ENCODE measurements at places on chromosomes 2 and 18. TPM values are rescaled to one million over a fixed set of nuclear protein-coding genes. Genes with fewer than 3 reads are reported as not detected.

- no peak for DNase-seq
These were observed 713.6 kb downstream of the PLCL1 start for GRCh38 chr2:198517976-198518375.

DNA sequence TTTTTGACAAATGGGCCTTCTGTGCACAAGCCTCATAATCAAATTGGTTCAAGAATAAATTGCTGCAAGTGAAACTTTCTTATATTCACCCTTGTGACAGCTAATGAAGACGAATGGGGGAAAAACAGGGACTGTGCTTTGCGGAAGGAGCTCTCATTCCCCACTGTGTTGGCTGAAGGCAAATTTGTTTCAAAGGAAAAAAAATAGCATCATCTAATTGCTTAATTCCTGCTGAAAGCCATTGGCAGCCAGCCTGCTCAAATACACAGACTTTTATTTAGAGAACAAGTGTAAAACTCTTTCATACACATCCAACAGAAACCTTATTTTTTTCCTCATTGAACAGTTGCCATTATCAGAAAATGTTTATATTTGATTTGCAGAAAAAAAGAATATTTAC, 172.3 kb downstream of the ARL6IP6 start:
- DNase-seq: no peak

GRCh38 chr2:68612765-68613519, 30.4 kb upstream of the PROKR1 start:
- DNase-seq: no peak

DNA sequence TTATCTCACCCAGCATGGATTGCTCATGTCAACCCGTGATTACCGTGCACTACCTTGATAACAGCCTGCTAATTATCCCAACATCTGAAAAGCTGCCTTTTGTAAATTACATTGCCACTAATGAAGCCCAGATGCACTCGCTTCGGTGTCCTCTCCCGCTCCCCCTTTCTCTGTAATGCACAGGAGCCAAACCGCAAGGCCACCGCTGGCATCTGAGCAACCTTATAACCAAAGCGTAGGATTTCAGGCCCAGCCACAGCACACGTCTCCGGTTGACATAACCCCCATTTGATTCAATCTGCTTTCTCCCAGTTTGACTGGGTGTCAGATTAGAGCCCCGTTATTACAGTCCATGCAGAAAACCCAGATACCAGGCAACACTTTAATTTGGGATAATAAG, 341.2 kb downstream of the ALK start:
- no peak for DNase-seq

- DNase-seq: no peak
These were observed 81.6 kb upstream of the LAPTM4A start for GRCh38 chr2:20132990-20133535.

Gene LHCGR
- total RNA-seq: not detected

Measured in thoracic aorta (tissue), 2 donors.